ENCODE measurements at places on chromosomes 2 and 18.

GRCh38 chr2:6845903-6846302 lies 19.8 kb downstream of the CMPK2 start:
- DNase-seq, result no peak

DNA sequence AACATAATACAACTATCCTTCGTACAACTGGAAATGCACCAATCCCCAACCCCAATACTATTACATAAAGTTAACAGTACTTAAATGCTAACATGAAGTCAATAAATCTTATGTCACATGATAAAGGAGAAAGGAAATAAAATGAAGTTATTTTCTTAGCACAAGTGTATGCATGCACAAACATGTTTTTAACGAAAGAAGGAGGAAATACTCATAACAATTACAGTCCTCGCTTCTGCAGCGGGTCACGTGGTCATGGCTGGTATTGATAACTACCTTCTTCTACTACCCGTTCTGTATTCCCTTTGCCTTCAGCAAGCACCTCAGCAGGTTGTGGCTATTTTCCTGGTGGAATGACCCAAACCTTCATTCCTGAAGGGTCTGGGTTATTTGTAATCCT lies 51.7 kb downstream of the PSMG2 start:
- no peak for DNase-seq

- DNase-seq, result no peak
These were observed 9.3 kb upstream of the TBC1D8 start for GRCh38 chr2:101160454-101160853.

DNA sequence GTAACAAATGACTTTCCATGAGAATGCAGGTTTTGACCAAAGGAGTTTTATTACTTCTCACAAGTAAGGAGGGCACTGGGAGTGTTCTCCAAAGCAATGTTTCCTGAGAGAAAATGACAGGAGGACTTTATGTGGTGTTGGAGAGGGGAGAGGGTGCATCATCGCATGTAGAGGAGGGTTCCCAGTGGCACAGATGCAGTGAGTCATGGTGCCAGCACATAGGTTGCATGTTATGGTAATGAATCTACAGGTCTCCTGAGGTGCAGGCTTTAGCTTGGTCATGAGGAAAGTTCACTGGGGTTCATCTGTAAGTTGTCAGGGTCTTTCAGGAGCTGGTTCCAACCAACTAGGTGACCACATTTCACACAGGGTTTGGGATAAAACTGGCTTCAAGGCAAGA lies 30.4 kb downstream of the NAT8 start:
- DNase-seq, result no peak

DNA sequence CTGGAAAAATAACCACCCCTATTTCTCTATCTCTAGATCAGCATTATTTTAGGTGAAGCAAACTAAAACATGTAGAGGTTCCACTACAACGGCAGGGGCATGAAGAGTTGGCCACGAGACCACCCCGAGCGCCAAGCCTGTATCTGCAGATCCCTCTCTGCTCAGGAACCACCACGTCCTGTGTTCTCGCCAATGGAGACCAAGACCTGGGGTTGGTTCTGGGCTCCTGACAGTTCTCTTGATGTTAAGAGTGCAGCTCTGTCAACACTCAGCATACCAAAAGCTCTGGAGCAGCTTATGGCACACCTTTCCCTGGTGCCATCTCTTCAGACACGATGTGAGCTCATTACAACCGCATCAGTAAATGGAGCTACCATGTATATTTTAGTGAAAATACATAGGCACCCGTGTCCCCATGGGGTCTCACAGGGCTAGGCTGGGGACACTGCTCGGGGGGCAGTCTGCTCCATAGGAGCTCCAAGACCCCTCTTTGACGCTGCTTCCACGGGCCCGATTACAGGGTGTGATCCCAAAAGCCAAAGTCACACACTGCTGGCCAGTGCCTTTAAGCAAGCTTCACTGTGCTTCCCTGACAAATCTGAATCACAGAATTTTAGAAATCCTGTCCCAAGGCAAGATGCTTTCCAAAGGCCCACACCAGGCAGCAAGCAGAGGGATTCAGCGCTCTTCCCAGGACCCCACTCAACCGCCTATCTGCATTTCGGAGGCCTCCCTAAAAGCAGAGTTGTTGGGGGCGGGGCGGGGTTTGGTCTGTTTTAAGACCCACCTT lies 72.2 kb downstream of the EMILIN2 start:
- DNase-seq, result no peak
